HS-5 (cell line): ENCODE measurements at places on chromosomes 2 and 18.
A peak's percentile ranks its signal among the peaks of the same experiment; 100 is the strongest.

DNA sequence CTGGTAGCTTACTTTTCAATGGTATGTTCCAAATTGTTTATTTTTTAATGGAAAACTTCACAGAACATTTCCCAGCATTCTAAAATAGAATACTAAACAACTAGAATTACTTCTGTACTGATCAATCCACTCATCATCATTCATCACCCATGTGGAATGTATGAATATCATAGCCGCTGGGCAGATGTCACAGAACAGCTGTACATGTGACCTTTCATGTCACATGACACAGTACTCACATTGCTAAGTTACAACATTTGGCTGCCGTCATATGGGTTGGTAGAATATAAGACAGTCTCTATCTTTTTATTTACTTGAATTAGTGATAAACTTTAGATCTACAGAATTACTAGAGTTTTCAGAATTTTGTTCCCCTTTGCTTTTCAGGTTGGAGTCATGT, 387.6 kb downstream of the ZEB2 start:
- peak; percentile 89 for DNase-seq

- no peak for DNase-seq
Observed at GRCh38 chr2:186330050-186330449, 156.0 kb upstream of the ZC3H15 start.

DNA sequence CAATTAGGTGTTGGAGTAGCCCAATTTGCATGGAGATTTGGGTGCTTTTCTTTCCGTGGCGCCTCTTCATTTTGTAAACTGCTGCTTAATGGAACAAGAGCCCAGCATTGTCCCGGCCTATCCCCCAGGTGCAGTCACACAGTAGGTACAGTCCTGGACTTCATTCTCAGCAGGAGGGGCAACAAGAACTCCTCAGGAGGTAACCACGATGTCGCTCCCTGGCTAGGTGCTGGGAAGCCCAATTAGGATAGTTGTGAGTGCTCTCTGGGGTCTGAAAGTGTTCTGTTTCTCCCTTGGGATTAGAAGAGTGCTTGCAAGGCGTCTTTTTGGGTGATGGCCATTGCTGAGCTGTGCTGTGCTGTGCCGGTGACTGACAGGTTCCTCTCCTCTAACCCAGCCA, 53.8 kb downstream of the CABLES1 start:
- DNase-seq, result no peak

DNA sequence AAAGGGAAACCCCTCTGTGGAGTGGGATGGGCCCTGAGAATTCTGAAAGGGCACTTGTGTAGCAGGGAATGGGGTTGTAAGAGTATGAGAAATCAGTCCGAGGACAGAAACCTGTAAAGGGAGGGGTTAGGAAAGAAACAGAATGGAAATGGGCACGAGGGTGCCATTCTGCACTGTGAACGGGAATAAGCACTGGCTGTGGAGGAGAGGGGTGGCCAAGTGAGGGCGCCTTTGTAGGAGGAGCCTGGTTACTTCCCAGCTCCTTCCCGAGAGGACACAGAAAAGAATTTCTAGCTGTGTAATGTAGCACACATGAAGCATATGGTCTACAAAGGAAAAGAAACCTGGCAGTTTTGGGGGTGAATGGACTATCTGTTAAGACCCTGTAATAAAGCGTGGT, 53.4 kb downstream of the POLR1A start:
- no peak for DNase-seq

DNA sequence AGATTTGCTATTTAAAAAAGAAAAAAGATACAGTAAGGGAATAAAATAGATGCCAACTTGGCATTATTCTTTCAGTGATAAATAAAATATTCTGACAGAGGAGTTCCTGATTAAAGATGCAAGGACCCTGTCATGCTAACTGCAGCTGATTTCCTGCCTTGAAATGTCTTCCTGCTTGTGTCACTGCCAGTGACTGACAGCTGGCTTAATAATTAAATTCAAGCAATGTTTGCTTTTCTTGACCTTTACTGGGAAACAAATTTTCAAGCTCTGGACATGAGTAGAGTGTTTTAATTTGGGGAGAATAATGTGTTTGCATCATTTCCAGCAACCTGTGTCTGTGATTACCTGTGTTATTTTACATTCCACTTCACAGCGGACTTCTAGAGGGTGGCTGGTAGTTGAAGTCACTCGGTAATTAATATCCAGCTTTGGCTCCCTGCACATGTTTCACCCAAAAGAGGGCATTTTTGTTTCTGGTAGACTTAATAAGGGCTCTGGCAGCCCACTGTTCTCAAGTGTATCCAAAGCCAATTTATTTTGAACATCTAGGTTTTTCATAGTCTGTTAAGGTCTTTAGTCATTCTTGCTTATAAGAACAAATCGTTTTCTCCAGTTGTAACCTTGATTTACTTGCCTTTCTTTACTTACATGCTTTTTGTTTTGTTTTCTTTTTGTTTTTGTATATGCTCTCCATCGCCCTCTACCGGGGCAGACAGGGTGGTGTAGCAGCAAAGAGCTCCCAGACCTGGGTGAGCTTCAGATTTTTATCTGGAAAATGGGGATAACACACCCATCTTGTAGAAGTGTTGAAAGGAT, 48.5 kb upstream of the PROKR1 start:
- peak; percentile 9 for DNase-seq

GRCh38 chr2:178422097-178422496, 28.9 kb downstream of the PRKRA start:
- no peak for DNase-seq

- peak; percentile 20 for DNase-seq
Observed at GRCh38 chr2:202635428-202636212, 851 bp downstream of the FAM117B start.

- DNase-seq, result no peak
Observed at GRCh38 chr2:173584676-173585458, 230.2 kb downstream of the CDCA7 start.

- no peak for DNase-seq
Observed at GRCh38 chr2:222304737-222305515, 6.1 kb upstream of the PAX3 start.

GRCh38 chr2:10375570-10376281, 72.4 kb downstream of the ODC1 start:
- no peak for DNase-seq

DNA sequence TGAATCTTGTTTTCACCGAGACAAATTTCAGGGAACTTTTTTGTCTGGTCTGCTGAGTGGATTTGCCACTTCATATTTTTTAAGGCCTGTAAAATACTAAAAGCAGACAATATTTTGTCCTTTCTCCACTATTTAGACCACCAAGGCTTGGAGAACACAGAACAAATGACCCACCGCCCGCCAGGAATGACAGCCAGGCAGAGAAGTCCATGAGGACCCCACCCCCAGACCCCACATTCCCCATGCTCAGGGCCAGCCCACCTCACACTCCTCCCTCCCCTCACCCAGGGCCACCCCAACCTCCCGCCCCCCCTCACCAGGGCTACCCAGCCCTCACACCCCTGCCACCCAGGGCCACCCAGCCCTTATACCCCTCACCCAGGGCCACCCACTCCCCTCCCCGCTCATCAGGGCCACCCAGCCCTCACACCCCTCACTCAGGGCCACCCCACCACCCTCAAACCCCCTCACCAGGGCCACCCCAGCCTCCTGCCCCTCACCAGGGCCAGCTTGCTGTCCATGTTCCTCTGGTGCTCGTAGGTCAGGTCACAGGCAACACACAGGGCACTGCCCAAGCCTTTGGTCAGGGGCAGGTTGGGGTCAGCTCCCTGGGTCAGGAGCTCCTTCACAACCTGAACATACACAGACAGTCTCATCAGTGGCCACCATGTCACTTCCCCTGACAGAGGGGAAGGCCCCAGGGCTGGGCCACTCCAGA, 50.6 kb downstream of the ANKMY1 start:
- DNase-seq, result no peak

- peak; percentile 36 for DNase-seq
Observed at GRCh38 chr2:215973954-215974699, 39.2 kb downstream of the MREG start.

DNA sequence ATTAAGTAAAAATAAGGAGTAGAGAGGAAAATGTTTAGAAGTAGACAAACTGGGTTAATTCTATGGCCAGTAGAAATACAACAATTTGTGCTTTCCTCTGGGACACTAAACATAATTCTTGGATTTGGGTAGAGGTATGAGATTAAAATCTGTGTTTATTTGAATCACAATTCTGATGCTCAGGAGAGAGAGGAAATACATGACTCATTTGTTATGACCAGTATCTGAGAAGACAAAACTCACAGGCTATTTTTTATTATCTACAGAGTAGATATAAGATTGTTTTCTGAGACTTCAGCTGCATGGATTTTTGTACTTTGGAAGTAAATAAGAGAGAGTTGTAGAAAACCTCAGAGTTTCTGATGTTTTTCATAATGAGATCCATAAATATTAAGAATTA, 315.7 kb upstream of the CWC22 start:
- DNase-seq, result no peak

DNA sequence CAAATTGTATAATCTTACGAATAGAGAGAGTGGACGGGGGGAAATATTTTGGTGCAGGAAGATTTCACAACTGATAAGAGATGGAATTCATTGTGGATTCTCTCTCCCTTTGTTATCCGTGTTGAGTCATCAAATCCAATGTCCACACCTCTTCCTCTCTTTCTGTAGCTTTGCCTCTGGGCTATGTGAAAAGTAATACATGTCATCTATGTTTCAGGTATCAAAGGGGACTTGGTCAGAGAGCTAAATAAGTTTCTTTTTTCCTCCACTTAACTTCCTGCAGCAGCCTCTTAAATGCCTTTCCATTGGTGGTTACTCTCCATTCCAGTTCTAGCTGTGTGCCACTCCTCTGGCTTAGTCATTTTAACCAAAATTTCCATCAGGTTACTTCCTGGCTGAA, 169.3 kb upstream of the NXPH2 start:
- no peak for DNase-seq

- no peak for DNase-seq
Observed at GRCh38 chr2:216545359-216545758, 46.7 kb downstream of the RPL37A start.

- DNase-seq, result no peak
Observed at GRCh38 chr18:74724186-74724585, 126.5 kb downstream of the ZNF407 start.

DNA sequence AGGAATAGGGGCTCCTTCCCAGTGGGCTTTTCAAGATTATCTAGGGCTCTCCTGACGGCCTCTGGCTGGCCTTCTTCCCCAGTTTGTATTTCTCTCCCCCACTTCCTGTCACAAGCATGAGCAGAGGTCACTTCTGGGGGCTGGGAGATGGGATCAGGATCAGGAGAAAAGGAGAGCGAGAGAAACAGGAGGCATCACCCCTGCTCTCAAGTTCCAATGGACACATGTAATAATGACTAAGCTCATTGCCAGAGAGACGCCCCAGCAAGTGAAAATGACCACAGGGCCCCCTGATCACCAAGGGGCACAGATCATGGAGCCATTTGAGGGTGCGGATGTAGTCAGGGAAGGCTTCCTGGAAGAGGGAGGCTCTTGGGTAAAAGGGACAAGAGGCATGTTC, 92.1 kb downstream of the SMAD7 start:
- DNase-seq, result no peak

DNA sequence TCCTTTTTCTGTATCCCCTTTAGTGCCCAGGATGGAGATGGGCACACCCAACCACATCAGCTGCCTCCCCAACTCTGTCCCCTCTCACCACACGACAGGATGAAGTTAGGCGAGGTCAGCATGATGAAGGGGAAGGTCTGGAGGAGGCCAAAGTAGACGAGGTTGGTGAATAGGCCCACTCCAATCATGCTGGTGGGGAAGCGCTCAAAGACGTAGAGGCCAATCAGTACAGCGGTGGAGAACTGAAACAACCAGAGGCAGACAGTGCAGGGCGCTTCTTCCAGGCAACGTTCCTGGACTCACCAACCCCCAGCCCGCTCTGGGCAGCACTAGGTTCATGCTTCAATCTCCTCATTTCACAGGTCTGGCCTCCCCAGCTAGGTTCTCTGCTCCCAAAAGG, 2.9 kb downstream of the TEX261 start:
- DNase-seq, result no peak

GRCh38 chr18:37779220-37779619, 213.6 kb upstream of the CELF4 start:
- DNase-seq, result no peak

- no peak for DNase-seq
Observed at GRCh38 chr2:12313445-12314126, 403.1 kb upstream of the TRIB2 start.

DNA sequence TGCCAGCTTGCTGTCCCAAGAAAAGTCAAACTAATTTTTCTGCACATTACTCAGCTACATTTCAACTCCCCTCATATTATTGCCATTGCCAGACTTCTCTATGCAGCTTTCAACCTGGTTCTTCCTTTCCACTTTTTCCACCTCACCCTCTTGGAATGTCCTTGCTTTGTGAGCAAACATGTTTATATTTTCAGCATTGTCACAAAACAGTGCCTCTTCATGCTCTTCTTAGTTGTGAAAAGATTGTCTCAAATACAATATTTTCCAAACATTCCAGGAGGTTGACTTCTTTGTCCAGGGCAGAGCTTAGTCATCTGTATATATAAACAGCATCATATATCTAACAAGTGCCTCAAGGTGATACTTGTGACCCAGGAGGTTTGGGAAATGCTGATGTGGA, 803.3 kb upstream of the CELF4 start:
- DNase-seq, result no peak

DNA sequence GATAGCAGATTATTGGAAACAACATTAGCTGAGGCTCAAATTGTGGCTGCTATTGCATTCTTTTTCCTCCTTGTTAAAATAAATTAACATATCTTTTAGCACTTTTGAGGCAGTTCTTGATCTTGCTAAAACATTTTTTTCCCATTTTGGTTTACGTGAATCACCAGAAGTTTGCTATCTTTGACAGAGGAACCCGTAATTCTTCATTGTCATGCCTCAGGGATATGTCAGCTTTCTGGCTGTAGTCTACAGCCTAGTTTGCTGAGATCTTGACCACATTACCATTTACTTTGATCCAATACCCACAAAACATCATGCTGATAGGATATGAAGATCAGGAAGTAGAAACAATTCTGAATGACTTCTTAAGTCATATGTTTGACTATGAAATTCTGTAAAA, 25.1 kb upstream of the FANCL start:
- no peak for DNase-seq

- peak; percentile 38 for DNase-seq
Observed at GRCh38 chr18:73848656-73849055, 299.0 kb downstream of the FBXO15 start.

DNA sequence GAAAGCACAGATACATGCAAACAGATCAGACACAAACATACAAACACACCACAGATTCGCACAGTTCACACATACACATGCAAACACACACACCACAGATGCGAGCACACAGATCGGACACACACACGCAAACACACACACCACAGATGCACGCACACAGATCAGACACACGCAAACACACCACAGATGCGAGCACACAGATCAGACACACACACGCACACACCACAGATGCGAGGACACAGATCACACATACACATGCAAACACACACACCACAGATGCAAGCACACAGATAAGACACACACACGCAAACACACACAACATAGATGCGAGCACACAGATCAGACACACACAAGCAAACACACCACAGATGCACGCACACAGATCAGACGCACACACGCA, 149.0 kb downstream of the PXDN start:
- DNase-seq, result no peak

DNA sequence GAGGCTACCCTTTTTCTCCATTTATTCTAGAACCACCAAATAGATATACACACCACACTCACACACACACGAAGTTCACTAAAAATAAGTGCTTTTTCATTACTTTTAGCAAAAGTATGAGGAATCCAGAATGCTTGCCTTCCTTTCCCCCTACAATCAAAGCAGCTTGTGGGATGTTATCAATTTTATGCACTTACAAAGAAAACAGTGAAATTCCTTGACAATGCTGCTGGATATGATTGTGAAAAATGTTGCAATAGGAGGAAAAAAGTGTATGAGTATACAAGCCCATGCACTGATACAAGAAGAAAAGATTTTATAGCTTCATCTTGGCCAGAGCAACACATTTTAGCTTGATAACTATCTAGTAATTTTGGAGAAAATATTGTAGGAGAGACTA, 269.2 kb downstream of the XIRP2 start:
- no peak for DNase-seq
